ENCODE measurements at places on chromosomes 13 and 19. TPM values are rescaled to one million over a fixed set of nuclear protein-coding genes. Genes with fewer than 3 reads are reported as not detected.

FUT2 gene
- 1.8 TPM for total RNA-seq

CEACAM6 gene
- not detected for total RNA-seq

PRR19 gene
- total RNA-seq = 3.3 TPM

ZNF283 gene
- total RNA-seq = 2.0 TPM

SLITRK1 gene
- 0.04 TPM for total RNA-seq

DNA sequence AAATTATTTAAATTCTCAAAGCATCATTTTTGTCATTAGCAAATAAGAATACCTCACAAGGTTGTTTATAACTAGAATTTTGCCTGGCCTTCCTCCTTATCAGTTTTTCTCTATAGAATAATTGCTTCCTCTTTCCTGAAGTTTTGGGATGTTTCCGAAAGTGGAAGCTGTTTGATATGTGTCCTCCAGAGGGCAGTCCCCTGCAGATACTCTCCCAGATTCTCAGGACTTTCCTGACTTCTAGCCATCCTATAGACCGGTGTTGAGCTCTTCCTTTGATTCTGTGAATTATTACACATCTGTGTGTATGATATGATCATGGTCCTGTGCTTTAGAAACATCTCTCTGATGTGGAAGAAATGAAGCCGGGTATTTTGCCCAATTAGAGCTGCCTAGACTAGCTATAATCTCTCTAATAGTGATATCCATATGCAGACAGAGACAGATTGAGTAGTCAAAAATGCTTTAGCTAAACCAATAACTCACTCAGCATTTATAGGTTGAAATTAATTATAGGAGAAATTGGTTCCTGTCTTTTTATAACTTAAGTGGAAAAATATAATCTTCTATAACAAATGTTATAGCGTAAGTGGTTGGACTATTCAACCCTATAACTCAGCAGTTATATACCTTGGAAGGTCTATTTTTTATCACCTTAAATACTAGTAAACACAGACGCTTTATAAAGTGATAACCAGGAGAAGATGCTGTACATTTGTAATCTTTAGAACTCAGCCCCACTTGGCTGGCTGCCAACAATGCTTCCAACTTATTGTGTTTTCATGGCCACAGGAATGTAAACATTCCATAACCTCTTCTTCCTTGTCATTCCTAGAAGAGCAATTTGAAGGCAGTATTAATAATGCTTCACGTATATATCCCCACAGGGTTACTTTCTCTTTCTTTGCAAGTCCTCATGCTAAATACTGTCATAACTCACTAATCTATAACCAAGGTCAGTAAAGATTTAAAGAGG is 201.0 kb upstream of the RXFP2 start:
- peak; percentile 22 for DNase-seq

DNA sequence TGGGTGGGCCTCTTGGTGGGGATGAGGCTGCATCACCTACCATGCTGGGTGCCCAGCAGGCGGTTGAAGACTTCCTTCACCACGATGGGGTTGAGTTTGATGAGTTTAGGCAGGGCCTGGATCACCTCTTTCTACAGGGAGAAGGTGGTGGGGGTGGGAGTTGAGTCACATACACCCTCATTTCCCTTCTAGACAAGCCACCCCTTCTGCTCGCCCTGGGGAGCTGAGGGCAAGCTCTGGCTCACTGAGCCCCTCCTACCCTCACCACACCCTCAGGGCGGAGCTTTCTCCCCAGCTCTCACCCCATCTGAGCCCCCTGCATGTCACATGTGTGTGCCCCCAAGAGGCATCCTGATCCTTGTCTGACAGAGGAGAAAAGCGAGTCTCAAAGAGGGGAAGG is 7.6 kb upstream of the RSPH6A start:
- DNase-seq = no peak

- no peak for DNase-seq
Observed at GRCh38 chr13:23472189-23472588, 38.7 kb upstream of the SACS start.

DNA sequence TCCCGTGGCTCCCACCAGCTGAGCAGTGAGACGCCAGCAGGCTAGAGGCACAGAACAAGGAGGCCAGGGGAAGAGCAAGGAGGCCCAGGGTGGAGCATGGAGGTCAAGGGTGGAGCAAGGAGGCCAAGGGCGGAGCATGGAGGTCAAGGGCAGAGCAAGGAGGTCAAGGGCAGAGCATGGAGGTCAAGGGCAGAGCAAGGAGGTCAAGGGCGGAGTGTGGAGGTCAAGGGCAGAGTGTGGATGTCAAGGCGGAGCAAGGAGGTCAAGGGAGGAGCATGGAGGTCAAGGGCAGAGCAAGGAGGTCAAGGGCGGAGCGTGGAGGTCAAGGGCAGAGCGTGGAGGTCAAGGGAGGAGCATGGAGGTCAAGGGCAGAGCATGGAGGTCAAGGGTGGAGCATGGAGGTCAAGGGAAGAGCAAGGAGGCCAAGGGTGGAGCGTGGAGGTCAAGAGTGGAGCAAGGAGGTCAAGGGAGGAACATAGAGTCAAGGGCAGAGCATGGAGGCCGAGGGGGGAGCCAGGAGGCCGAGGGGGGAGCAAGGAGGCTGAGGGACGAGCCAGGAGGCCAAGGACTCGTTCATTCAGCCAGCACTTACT is 27.7 kb downstream of the DPF1 start:
- no peak for DNase-seq

GRCh38 chr19:39142630-39143029 is 17.0 kb downstream of the PAK4 start:
- DNase-seq = peak; percentile 22

- no peak for DNase-seq
Observed at GRCh38 chr13:66714795-66715194, 515.3 kb downstream of the PCDH9 start.

GRCh38 chr13:35483761-35484160 is 7.3 kb upstream of the MAB21L1 start:
- DNase-seq = no peak

- no peak for DNase-seq
Observed at GRCh38 chr19:11370744-11371143, 3.7 kb upstream of the SWSAP1 start.

- DNase-seq = no peak
Observed at GRCh38 chr19:34618410-34618809, 58.5 kb downstream of the SCGB2B2 start.

GRCh38 chr19:46704379-46705076 is 12.4 kb downstream of the PRKD2 start:
- DNase-seq = peak; percentile 93

DNA sequence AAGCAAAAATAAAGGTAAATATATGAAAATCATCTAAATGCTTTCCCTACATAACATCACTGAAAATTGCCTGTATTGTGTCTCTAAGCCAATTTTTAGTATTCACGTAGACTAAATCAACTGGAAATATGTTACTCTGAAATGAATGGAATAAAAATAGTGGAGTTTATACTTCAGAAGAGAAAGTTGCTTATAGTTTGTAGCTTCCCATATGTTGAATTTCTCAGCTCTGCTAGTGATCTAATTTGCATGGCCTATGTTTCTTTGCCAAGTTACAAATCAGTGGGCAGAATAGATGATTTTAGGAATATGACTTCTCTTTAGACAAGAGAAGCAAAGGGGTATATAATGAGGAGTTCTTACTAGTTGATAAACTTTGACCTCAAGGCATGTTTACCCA is 850.2 kb downstream of the OLFM4 start:
- DNase-seq = no peak

DNA sequence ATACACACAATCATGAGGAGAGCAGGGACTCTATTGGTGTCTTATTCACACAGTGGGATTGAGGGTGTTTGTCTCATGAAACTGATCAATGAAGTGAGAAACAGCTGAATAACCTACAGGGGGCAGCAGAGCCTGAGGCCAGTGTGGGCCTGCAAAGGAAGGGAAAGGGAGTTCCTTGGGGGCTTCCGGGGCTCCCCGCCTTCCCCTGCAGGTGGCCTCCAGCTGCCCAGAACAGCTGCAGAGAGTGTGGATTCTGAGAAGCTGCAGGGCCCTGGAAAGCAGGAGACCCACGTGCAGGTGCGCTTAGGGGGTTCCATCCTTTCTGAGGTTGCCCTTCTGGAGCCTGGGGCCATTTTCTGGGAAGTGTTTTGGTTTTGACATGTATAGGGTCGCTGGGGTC is 20.1 kb downstream of the ZNF763 start:
- peak; percentile 82 for DNase-seq
